Tracheal epithelial cell (primary cell): ENCODE measurements at places on chromosomes 16 and 17. TPM values are rescaled to one million over a fixed set of nuclear protein-coding genes. Genes with fewer than 3 reads are reported as not detected.

The NPIPA5 gene
- total RNA-seq: 0.24 and 3.4 TPM in 2 replicates

The HOXB1 gene
- total RNA-seq: not detected in 2 replicates

The IGSF6 gene
- total RNA-seq: not detected in 2 replicates

The RAB11FIP4 gene
- total RNA-seq: 10.6 and 17.3 TPM in 2 replicates

The ADAM11 gene
- 0.21 TPM in 1 of 2 replicates, not detected in the other for total RNA-seq

The FAM83G gene
- 44.8 and 48.0 TPM in 2 replicates for total RNA-seq

The SMIM5 gene
- 0.96 and 2.1 TPM in 2 replicates for total RNA-seq

The TEDC2 gene
- total RNA-seq: 0.85 and 1.7 TPM in 2 replicates

The TNP2 gene
- total RNA-seq: not detected in 2 replicates

The MYH3 gene
- total RNA-seq: under 0.01 and 0.48 TPM in 2 replicates

The CCDC200 gene
- not detected in 2 replicates for total RNA-seq

The ABCA10 gene
- total RNA-seq: 0.48 and 0.85 TPM in 2 replicates

The KRT39 gene
- total RNA-seq: not detected in 2 replicates

The GP1BA gene
- total RNA-seq: not detected in 2 replicates

The KRTAP9-9 gene
- total RNA-seq: not detected in 2 replicates

The NPEPPS gene
- total RNA-seq: 93.6 and 112 TPM in 2 replicates

The C16orf92 gene
- not detected in 2 replicates for total RNA-seq

The SUPT6H gene
- total RNA-seq: 24.3 and 28.4 TPM in 2 replicates

The DOC2B gene
- total RNA-seq: 0.64 and 1.7 TPM in 2 replicates

The HBZ gene
- total RNA-seq: not detected in 2 replicates

The KRT40 gene
- not detected in 2 replicates for total RNA-seq

The PSMB10 gene
- 19.2 and 61.2 TPM in 2 replicates for total RNA-seq

The C1QTNF8 gene
- not detected in 2 replicates for total RNA-seq

The OTOA gene
- total RNA-seq: 0.24 TPM in 1 of 2 replicates, not detected in the other

The TBX21 gene
- total RNA-seq: not detected in 2 replicates

The CTRL gene
- 0.24 TPM in 1 of 2 replicates, not detected in the other for total RNA-seq

The ENPP7 gene
- total RNA-seq: not detected in 2 replicates

The NTN3 gene
- 0.24 TPM in 1 of 2 replicates, not detected in the other for total RNA-seq

The INCA1 gene
- 0.21 TPM in 1 of 2 replicates, not detected in the other for total RNA-seq

The NGFR gene
- 0.48 and 1.1 TPM in 2 replicates for total RNA-seq

The KCNJ2 gene
- total RNA-seq: 0.72 and 1.3 TPM in 2 replicates

The MEFV gene
- total RNA-seq: under 0.01 TPM in 1 of 2 replicates, not detected in the other

The ASPA gene
- not detected in 2 replicates for total RNA-seq

The CHST5 gene
- total RNA-seq: not detected in 2 replicates

The KCNH6 gene
- not detected in 2 replicates for total RNA-seq

The SRL gene
- under 0.01 TPM in 1 of 2 replicates, not detected in the other for total RNA-seq

The WNK4 gene
- 0.96 TPM in 1 of 2 replicates, not detected in the other for total RNA-seq

The ABCC11 gene
- 0.43 TPM in 1 of 2 replicates, not detected in the other for total RNA-seq

The HES7 gene
- 1.2 and 1.5 TPM in 2 replicates for total RNA-seq

The ASIC2 gene
- total RNA-seq: 0.43 TPM in 1 of 2 replicates, not detected in the other

The SPATA22 gene
- total RNA-seq: 0.24 TPM in 1 of 2 replicates, not detected in the other
